ENCODE measurements at places on chromosomes 2 and 18.

GRCh38 chr18:79796531-79797405 lies 970 bp upstream of the KCNG2 start:
- DNase-seq: no peak

GRCh38 chr2:43513216-43513615 lies 82.6 kb downstream of the THADA start:
- DNase-seq: peak; percentile 7

DNA sequence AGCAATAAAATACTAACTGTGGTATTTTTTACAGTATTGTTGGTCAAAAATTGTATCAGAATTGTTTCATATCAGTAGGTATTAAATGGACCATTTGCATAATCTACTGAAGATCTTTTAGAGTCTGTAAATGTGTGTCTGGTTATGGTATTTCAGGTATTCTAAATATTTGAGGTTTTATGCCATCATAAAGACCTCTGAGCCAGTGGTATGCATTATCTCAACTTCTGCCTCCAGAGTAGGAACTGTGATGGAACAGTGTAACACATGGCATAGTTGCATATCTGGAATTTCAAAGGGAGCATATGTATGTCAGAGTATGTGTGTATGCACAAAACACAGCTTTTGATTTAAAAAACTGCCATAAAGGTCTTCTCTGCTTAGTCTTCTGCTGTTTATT lies 15.4 kb downstream of the GREB1L start:
- DNase-seq: peak; percentile 83

GRCh38 chr2:108634011-108634410 lies 85.3 kb upstream of the RANBP2 start:
- no peak for DNase-seq

DNA sequence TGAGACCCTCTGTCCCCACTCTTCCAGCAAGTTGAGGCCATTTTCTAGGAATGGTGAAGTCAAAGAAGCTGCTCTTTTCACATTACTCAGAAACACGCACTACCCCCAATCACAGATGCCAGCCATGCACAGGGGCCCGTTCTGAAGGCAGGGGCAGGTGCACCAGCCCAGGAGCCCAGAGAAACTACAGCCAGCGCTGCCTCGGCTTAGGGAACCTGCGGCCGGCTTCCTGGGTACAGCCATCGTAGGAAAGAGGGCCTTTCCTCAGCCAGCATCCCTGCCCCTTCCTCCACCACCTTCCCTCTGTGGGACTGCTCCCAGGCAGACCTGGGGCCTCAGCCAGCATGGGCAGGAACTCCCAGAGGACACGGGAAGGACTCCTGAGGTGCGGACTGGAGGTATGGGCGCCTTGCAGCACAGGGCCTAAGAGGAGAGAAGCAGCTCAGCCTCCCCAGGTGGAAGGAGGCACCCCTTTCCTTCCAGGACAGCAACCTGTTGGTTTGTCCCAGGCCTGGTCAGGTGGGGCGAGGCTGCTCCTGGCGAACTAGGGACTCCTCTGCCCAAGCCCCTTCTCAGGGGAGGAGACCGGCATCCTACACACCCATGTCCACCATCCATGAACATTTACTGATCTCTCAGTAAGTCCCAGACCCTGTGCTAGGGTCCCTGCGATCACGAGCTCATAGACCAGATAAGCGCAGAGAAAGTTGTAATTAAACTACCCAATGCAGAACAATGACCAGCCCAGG lies 99.0 kb upstream of the ID2 start:
- DNase-seq: no peak

GRCh38 chr2:96663177-96663576 lies 20.6 kb downstream of the FER1L5 start:
- no peak for DNase-seq

DNA sequence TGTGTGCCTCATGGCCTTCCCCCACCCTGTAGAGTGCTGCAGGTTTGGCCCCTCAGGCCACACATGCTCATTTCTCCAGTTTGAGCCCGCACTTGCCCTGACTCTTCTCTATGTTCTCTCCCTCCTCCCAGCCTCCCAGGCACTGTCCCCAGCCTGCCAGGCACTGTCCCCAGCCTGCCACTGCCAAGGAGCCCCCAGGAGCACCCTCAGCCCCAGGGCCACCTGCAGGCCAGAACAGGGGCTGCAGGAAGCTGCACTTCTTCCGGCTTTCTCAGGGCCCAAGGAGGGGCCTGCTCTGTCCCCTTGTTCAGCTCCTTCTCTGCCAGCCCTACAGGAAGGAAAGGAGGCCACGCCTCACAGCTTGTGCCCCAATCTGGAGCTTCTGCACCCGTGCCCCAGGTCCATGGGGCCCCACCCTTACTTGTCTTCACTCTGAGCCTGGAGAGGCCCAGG lies 31.6 kb downstream of the CYP26B1 start:
- no peak for DNase-seq

- DNase-seq: no peak
These were observed 10.7 kb upstream of the MRO start for GRCh38 chr18:50830544-50830943.

GRCh38 chr18:76318607-76319006 lies 176.4 kb downstream of the ZNF516 start:
- DNase-seq: no peak

GRCh38 chr2:62156861-62157496 lies 38.9 kb upstream of the B3GNT2 start:
- no peak for DNase-seq

- no peak for DNase-seq
These were observed 42.1 kb downstream of the PGAP1 start for GRCh38 chr2:196884368-196884767.

DNA sequence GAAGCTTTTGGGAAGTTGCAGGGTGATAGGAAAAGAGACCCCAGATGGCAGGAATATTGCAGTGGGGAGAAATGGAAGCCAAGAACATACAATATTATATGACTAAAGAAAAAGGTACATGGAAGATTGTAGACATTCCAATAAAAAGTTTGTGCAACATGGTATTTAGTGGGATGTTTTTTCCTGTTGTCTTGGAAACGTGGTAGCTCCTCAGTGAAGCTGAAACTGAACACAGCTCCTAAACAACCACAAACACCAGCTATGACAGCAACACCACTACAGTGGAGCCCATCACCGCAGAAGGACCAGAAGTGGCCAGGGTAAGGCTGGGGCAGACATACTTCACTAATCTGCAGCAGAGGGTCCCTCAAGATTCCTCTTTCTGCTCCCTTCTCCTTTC lies 246.8 kb downstream of the CDH20 start:
- no peak for DNase-seq

DNA sequence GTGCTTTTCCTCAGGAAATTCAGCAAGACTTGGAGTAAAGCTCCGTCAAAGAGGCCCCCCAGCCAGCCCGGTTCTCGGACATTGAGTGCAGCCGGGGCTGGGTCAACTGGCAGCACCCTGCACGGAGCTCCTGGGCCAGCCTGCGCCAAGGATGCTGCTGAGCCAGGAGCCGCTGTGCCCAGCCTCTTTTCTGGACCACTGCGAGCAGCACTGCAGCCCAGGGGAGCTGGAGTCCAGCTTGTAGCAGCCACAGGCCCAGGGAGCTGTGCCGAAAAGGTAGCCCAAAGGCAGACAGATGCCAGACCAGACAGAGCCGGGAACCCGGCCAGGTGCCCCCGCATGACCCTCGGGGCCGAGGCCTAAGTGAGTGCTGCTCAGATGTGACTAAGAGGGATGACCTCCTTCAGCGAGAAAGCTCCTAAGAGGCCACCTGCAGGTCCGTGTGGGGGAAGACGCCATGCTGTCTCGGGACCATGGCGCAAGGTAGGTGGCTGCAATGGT lies 7.3 kb downstream of the CLHC1 start:
- peak; percentile 24 for DNase-seq

- DNase-seq: no peak
These were observed 409.2 kb upstream of the NRP2 start for GRCh38 chr2:205273148-205273547.

GRCh38 chr2:42545023-42545721 lies 23.3 kb upstream of the MTA3 start:
- no peak for DNase-seq

DNA sequence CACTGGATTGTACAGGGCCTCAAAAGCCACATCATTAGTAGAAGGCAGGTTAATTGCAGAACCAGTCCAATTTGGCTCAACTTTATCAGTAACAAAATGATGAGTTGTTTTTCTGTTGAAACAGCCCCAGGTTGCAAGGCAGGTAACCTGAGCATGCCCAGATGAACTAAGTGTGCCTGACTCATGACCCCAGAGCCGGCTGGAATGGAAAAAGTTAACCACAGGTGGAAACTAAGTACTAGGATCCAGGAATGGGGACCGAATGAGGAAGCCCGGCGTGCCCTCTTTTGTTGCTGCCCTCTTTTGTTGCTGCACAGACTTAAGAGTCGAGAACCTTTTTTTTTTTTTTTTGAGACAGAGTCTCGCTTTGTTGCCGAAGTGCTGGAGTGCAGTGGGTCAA lies 79.5 kb upstream of the YWHAQ start:
- DNase-seq: no peak

GRCh38 chr2:24917086-24917485 lies 3.0 kb downstream of the ADCY3 start:
- DNase-seq: peak; percentile 65

DNA sequence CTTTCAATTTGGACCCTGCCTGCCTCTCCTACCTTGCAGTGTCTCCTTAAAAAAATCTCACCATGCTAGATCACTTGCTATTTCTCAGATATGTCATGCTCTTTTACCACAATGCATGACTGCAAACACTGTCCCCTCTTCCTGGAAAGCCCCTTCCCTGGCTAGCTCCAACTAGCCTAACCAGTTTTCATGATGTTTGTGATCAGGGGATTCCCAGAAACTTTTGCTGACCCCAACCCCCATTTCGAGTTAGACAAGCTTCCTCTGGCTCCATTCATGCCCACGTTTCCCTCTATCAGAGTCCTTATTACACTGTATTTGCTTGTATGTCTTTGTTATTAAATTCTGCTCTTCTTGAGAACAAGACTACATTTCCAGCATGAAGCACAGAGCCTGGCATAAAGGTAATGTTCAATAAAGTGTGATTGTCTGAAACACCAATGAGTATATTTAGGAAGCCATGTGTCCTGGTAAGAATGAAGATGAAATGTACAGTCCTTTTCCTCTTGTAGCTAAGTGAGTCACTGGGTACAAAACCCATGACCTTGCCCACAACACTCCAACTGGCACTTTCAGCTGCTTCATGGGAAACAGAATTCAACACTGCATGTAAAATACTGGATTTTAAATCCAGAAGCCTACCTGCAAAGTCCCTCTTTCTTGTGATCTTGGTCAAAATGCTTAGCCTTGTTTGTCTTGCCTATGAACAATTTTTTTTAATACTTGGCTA lies 62.0 kb upstream of the ATL2 start:
- DNase-seq: no peak

- no peak for DNase-seq
These were observed 1.4 kb downstream of the PPP4R1 start for GRCh38 chr18:9612977-9613376.

- peak; percentile 21 for DNase-seq
These were observed 11.5 kb downstream of the ROCK1 start for GRCh38 chr18:21100146-21100545.

DNA sequence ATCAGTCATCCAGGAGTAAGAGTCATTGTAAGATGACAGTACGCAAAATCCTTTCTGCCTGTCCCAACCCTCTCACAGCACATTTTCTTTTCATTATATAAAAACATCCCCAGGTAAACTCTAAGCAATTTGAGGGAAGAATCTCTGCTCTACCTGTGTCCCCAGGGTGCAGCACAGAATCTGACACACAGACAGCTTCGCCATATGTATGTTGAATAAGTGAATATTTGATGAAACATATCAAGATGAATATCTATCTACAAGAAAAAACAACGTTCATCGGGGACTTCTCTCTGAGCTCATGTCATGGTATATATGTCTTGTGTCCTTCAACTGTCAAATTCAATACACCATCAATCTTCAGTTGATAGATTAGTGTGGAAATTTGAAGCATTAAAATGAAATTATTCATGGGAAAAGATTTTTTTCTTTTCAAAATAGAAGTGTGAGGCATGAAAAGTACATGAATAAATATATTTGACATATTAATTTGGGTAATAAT lies 94.5 kb upstream of the KYNU start:
- no peak for DNase-seq

GRCh38 chr2:42752314-42752713 lies 11.6 kb downstream of the OXER1 start:
- no peak for DNase-seq

- no peak for DNase-seq
These were observed 16.0 kb downstream of the LRRTM1 start for GRCh38 chr2:80288576-80288975.

GRCh38 chr2:102060047-102060446 lies 68.3 kb downstream of the IL1R2 start:
- no peak for DNase-seq

DNA sequence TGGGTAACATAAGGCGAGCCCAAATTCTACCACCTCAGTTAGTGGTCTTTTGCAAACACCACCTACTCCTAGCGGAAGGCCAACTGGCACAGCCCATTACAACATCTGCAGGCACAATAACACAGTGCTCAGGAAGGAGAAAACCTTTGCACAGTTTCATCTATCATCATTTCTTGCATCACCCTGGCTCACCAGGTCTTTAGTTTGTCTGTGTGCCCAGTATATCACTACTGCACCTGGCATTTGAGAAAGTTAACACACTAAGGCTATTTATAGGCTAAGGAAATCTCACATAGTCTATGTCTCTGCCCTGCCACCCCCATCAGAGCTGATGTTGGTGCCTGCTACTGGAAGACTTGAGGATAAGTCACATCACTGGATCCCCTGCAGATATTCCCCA lies 484.0 kb downstream of the SATB2 start:
- DNase-seq: no peak

DNA sequence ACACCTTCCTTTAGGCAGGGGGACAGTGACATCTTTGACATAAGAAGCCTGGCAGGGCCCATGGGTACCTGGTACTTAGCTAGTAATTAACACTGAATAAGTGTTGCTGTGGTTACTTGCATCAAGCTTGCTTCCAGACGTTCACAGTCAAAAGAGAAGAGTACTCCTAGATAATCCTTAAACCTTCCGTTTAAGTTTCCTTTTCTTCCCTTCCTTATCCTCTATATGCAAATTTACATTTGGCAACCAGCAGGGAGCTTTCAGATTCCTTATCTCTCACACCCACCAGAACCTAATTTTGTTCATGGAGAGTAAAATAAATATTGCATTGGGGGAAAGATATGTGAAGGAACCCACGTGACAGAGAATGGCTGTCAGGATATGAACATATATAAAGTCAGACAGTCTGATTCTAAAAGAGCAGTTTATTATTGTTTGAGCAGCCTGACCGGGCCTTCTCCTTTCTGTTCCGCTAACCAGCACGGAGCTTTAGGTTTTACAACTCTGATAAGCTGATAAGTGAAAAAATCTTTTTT lies 7.8 kb upstream of the RAB31 start:
- no peak for DNase-seq

DNA sequence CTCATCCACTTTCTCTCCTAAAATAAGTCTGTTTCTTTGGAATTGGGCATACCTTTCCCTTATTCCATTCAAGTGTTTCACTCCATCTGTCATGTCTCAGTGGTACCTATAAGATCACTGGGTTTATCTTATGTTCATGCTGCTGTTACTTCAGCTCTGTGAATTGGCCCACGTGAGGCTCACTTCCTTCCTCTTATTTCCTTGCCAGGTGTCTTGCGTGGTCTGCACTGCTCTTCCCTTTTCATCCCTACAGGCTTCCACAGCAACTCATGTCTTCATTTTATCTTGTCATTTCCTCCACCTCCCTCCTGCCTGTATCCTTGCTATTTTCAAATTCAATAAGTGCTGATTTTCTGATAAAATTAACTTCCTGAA lies 159.1 kb upstream of the ALPP start:
- no peak for DNase-seq

- DNase-seq: no peak
These were observed 51.3 kb downstream of the NRP2 start for GRCh38 chr2:205733648-205734047.

All from EL (cell line).